IMR-90 (cell line): ENCODE measurements at places on chromosomes 13 and 19. TPM values are rescaled to one million over a fixed set of nuclear protein-coding genes. Genes with fewer than 3 reads are reported as not detected.
A peak's percentile ranks its signal among the peaks of the same experiment; 100 is the strongest.

The DAND5 gene
- not detected in 2 replicates for total RNA-seq

The TEX29 gene
- total RNA-seq: not detected in 2 replicates

The REEP6 gene
- total RNA-seq: 1.3 and 1.7 TPM in 2 replicates

GRCh38 chr13:46296115-46296822 lies 84.5 kb downstream of the LRRC63 start:
- DNase-seq: peak; percentile 83

GRCh38 chr19:3695986-3696659 lies 4.1 kb downstream of the PIP5K1C start:
- DNase-seq: no peak

GRCh38 chr13:49424011-49424560 lies 19.8 kb downstream of the CAB39L start:
- no peak for DNase-seq

DNA sequence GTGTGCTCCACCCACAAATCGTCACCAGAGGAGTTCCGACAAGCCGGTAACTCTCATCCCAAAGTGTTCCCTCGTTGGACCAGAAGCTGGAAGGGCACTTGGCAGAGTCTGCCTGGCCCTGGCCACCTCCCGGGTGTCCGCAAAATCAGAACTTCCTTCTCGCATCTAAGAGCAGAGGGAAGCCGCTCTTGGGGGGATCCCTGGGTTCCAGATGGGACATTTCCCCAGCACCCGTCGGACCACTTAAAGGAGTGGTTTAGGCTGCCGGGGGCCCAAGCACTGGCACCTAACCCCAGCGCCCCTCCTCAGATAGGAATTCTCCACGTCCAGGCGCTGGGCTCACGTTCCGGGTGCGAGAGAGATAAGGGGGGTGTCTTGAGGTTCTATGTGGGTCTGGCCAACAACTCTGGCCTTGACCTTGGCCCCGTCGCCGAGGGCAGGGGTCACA lies 857 bp upstream of the MAP2K7 start:
- no peak for DNase-seq

- DNase-seq: no peak
These were observed 494.6 kb downstream of the DCT start for GRCh38 chr13:93984876-93985275.

DNA sequence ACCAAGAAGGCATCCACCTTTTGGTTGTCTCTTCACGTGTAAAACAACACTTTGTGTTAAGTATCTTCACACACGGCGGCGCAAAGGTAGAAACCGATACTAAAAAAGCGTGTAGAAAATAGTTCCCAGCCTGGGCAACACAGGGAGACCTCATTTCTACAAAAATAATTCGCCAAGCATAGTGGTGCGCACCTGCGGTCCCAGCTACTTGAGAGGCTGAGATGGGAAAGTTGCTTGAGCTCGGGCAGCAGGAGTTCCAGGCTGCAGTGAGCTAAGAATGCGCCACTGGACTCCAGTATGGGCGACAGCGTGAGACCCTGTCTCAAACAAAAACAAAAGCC lies 573 bp upstream of the ERCC5 start:
- DNase-seq: no peak

DNA sequence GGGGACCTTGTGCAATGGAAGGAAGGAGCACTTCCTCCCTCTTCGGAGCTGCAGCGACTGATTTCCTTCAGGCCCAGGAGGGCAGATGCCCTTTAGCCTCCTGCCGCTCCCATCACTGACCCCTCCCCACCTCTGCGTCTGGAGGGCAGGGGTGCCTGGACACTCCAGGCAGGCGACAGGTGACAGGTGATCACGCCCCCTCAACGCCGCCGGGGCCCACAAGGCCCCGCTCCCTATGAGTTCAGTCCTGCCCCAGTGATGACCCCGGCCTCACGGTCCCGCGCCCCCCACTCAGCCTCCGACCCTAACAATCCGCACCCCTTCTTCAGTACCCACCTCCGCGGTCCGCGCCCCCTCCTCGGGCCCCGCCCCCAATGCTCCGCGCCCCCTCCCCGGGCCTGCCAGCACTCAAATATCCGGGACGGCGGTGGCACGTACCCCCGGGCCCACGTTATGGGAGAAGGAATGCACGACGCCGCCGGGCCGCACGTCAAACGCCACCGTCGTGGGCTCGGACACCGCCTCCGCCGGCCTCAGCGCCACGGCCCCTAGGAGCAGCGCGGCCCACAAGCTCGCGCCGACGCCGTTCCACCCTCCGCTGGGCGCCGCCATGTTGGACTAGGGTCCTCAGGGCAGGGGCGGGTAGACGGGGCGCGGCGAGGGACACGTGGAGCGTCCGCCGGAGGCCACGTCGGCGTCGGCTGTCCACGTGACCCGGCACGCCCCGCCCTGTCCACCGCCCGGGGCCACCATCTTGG lies at the start of gene MYDGF:
MYDGF (minus strand) TSS at position 620 of the 758 bp plus-strand sequence; CDS start at position 612, 8 bp downstream.
- DNase-seq: peak; percentile 86

- no peak for DNase-seq
These were observed 4.9 kb upstream of the TFDP1 start for GRCh38 chr13:113579686-113580085.

DNA sequence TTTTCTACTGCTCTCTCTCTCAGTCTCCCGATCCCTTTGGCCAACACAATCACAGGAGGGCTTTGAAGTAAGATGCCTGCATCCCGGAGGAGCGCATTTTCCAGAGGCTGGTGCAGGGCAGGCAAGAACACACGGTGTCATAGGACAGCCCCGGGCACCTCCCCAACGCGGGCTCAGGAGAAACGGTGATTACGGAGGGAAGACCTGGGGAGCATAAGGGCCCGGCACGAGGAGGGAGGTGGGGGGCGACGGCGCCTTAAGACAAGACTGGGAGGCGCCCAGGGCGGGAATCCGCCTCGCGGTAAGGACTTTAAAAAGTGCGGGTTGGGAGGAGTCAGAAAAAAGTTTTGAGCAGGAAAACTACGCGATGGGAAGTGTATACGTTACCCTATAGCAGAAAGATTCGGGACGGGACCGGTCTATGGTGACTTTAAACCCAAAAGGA lies 18.7 kb upstream of the ZNF888 start:
- peak; percentile 20 for DNase-seq
